Stimulated activated CD4-positive, alpha-beta T cell treated with anti-CD3 and anti-CD28 coated beads, Interleukin-1b, Interleukin-23, amount 100 ng/mL, for 1 hour (primary cell): ENCODE measurements at places on chromosomes 11 and 22.

- DNase-seq, result no peak
These were observed 304.2 kb downstream of the INSC start for GRCh38 chr11:15418921-15419320.

GRCh38 chr11:83502041-83502440 is 215.9 kb upstream of the CCDC90B start:
- no peak for DNase-seq

GRCh38 chr11:121291896-121292494 is 576 bp upstream of the SC5D start:
- no peak for DNase-seq

DNA sequence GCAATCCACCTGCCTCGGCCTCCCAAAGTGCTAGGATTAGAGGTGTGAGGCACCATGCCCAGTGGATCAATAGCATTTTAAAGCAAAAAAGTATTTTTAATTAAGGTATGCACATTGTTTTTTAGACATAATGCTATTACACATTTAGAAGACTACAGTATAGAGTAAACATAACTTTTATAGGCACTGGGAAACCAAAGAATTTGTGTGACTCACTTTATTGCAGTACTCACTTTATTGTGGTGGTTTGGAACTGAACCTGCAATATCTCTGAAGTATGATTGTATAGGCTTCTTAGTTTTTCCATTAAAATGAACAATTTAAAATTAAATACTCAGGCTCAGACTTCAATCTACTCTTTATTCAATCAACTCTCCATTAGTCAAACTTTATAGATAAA is 17.5 kb upstream of the CD3E start:
- no peak for DNase-seq

DNA sequence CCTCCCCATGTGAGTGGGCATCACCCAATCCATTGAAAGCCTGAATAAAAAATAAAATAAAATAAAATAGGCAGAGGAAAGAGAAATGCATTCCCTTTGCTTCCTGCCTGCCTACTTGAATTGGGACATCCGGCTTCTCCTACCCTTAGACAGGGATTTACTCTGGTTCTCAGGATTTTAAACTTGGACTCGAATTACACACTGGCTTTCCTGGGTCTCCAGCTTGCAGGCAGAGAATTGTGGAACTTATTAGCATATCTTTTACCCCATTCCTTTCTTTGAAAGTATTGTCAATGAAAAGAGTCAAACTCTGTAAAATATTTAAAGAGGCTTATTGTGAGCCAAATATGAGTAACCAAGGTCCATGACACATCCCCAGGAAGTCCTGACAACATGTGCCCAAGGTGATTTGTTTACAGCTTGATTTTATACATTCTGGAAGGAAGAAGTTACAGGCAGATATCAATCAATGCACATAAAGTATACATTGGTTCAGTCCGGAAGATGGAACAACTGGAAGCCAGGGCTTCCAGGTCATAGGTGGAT is 78.4 kb upstream of the CCDC90B start:
- DNase-seq, result no peak

DNA sequence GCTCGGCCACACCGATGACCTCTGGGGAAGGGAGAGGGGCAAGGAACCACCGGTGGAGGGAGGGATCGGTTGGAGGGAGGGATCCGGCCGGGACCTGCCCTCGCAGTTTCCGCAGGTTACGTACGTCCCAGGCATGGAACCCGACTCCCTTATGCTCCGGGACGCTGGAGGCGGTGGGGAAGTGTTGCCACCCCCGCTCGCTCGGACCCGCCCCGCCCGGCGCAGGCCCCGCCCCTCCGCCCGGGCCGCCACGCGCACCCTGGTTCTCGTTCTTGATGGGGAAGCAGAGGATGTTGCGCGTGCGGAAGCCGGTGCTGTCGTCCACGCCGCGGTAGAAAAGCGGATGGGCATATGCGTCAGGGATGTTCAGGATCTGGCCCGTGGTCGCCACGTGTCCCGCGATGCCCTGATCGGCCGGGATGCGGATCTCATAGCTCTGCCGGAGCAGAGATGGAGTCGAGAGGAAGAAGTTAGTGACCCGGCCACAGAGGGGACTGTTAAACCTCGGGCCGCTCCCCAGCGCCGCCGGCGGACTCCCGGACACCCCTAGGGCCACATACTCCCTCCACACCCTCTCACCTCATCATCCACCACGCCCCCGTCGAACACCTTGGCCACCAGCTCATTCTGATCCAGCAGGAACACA is 89.8 kb downstream of the PDE2A start:
- peak; percentile 44 for DNase-seq

GRCh38 chr11:61765550-61766253 is 13.3 kb downstream of the MYRF start:
- DNase-seq, result no peak

DNA sequence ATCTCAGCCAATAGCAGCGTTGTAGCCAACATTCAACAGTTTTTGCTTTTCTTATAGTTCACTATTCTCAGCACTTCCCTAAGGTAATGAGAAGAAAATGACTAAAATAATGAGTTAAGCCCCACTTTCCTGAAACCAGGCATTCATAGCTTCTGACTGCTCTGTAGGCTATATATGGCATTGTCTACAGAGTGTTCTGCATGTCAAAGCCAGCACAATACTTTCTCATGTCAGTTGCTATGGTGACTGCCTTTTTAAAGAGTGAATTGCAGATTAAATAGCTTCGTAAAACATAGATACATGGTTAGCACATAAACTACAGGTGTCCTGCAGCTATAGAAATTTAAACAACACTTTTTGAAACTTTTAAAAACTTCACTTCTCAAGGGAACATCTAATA is 1256.1 kb upstream of the CNTN5 start:
- DNase-seq, result no peak

DNA sequence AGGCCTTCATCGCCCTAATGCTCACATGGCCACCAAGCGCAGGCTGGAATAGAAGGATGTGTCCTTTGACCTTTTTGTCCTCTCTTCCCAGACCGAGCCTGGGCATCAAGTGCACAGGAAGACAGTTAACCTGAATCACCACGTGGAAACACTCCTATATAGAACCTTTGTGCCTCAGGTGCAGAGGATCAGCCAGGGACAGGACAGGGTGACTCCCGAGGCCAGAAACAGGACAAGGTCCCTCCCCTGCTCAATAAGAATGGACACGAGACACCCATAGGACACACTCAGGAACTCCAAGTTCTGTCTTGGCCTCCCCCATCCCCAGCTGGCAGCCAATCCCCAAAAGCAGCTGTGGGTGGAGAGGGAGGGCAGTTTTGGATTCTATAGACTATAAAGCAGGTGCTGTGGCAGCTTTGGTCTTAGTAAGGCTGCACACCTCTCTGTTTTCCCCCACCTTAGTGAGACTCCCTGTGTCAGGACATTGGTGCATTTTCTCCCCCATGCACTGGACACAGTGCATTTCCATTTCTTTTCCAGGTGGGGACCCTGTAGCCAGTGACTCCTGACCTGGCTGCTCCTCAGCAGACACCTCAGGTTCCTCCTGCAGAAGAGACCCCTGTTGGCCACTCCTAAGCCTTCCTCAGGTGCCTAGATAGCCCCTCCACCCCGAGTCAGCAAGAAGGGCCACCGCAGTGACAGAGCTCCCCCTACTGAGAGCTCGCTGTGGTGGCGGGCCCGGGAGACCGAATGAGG is 43.6 kb upstream of the POU2AF1 start:
- no peak for DNase-seq

- no peak for DNase-seq
These were observed 20.3 kb upstream of the FGF3 start for GRCh38 chr11:69839516-69839915.
